NCI-H2081 treated with DMSO at 0.1 percent for 48 hours (cell line): ENCODE measurements at places on chromosomes 3 and 15.

- DNase-seq, result no peak
These were observed 11.4 kb upstream of the SLC9A9 start for GRCh38 chr3:143859465-143860203.

GRCh38 chr3:43953380-43953779, 262.6 kb downstream of the ABHD5 start:
- DNase-seq, result no peak

DNA sequence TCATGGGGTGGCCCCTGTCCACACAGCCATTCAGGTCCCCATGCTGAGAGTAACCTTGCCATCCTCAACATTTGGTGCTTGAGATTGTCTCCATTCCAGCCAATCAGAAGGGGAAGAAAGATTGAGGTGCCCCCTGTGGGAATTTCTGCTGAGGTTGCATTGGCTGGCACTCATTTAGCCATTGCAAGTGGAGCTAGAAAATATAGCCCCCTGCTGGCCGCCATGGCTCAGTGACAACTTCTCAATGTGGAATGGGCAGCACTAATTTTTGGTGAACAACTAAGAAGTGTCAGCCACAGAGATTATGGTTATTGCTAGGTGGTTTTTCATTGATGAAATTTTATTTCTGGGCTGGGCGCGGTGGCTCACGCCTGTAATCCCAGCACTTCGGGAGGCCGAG, 22.0 kb downstream of the COL6A6 start:
- no peak for DNase-seq

DNA sequence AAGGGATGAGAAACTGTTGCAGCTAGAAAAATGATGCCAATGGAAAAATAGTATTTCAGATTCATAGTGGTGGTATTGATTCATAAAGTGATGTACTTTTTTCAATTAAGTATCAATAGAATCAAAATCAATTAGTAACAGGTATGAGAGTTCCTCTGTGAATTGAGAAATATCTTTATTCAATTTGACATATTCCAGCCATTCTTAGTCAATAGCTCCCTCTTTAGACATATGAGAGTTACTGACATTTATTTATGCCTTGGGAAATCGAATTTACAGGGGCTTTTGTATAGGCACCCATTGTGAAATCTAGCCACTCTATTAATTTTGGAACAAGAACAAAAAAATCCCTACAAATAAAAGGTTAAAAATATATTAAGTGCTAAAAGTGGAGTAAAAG, 386.9 kb upstream of the CNTN3 start:
- no peak for DNase-seq

DNA sequence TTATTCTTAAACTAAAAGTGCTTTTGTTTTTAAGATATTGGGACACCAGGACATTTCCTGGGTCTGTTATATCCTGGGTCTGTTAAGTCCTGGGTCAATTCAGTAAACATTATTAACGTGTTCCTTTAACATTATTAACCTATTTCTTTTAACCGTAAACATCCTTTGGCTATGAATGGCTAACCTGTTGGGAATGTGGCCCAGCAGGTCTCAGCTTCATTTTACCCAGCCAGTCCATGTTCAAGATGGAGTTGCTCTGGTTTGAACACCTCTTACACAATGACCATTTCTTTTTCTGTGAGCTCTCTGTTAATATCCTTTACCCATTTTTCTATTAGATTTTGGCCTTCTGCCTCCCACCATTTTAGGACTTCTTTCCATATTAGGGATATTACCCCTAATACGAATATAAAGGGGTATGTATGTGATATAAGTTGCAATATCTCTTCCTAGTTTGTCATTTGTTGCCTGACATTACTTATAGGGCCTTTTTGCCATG, 88.9 kb upstream of the NEDD4 start:
- DNase-seq, result no peak

DNA sequence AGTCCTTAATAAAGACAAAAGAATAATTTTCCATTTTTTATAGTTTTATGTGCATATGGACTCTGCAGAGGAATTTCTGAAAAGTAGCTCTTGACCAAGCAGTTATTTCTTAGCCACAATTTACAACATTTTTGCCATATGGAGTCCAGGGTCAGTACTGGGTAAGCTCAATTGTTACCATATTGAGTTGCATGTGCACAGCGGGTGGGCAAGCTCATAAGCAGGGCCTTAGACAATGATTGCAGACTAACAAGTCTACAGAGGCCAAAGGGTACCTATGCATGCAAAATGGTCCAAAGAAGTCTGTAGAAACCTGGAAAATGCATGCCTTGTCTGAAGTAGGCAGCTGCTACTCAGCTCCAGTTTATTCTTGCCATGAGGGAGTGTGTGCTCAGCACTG, 19.0 kb upstream of the ARHGEF26 start:
- no peak for DNase-seq

DNA sequence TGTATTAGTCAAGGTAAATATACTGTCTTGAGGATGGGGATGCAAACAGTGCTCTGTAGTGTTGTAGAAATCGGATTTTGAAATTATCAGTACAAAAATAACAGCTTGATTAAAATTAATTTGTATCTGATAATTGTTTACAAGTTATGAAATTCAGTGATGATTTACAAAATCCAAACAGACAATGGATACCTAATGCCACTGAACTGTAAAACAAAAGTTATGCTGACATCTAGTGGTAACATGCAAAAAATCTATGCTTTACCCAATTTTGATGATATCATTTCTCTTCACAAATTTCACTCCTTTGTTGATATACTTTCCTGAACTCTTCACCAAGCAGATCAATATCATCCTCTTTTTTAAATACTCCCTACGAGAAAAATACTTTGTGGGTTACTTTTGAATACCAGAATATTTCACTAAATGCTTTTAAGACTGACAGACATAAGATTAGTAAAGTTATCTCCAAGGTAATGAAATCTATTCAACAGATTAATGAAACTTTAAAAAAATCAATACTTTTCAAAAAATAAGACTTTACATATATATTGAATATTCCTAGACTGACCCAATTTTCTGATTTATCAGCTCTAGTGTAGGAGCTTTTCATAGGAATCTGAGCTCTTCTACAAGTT, 36.0 kb downstream of the MNS1 start:
- no peak for DNase-seq

- DNase-seq, result peak; percentile 3
These were observed 79.2 kb downstream of the ABHD5 start for GRCh38 chr3:43769885-43770425.

- DNase-seq, result no peak
These were observed 64.9 kb upstream of the SELENOK start for GRCh38 chr3:53956586-53956985.

GRCh38 chr3:9408546-9408945, 11.1 kb downstream of the SETD5 start:
- DNase-seq, result no peak

DNA sequence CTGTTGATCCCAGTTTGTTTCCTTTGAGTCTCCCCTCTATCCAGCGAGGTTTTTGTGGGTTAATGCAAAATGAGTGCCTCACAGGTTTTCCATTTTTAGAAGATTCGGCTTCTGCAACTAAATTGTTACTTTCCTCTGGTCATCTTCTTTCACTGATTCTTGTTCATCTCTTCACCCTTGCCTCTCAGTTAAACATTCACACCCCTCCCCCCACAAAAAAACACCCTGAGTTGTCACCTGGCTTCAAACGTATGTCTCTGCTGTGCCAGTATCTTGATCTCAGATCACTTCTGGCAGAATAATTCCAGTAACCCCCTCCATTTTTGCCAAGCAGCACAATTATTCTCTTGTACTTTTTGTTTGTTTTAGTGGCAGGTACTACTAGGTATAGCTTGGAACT, 12.3 kb upstream of the CLDN16 start:
- DNase-seq, result no peak
